ENCODE measurements at places on chromosomes 16 and 17. TPM values are rescaled to one million over a fixed set of nuclear protein-coding genes. Genes with fewer than 3 reads are reported as not detected.

C17orf107 gene
- total RNA-seq = 0.18 TPM

DUSP14 gene
- 94.6 TPM for total RNA-seq

RHBDF1 gene
- 23.4 TPM for total RNA-seq

SPNS1 gene
- total RNA-seq = 43.0 TPM

TP53TG3C gene
- not detected for total RNA-seq

TUBB3 gene
- 58.2 TPM for total RNA-seq

DNA sequence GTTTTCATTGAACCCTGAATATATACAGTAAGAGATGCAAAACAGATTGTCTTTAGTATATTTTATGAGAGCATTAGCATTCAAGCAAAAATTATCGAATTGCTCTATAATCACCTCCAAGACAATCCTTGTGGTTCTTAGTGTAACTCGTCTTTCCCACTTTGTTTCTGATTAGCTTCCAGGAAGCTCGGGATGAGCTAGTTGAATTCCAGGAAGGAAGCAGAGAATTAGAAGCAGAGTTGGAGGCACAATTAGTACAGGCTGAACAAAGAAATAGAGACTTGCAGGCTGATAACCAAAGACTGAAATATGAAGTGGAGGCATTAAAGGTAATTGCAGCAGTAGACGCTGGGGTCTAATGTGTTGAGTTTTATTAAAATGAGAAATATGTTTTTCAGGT, 9.9 kb downstream of the NDEL1 start:
- H3K4me3 ChIP-seq = no peak overlapping the region
- no peaks in the 10 kb centered on the region for H3K27me3 ChIP-seq
- no peaks in the 10 kb centered on the region for H3K4me1 ChIP-seq
- H3K27ac ChIP-seq = no peak overlapping the region
- H3K36me3 ChIP-seq = peaks cover 84% of the 10 kb centered on the region
- DNase-seq = no peak

DNA sequence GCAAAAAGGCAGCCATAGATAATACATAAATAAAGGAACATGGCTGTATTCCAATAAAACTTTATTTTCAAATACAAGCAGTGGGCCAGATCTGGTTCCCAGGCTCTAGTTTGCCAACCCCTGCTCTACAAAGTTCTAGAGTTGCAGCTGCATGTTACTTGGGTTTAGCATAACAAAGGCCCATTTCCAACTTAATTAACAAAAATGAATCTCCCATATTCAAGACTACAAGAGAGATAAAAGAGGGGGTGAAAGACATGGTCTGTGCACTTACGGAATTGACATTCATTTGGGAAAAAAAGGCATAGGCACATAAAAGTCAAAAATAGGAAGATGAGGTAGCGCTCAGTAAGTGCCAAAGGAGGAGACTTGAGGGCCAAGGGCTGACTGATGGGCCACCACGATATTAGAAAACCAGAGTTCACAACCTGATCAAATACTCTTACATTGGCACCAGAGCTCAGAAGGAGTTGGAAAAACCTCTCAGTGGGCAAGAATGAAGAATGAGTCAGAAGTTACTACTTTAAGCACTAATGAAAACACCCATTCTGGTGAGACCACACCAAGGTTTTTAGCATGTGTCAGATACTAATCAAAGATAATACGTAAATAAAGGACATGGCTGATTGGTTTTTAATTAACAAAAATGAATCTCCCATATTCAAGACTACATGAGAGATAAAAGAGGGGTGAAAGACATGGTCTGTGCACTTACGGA, 164.0 kb downstream of the VPS53 start:
- no peaks in the 10 kb centered on the region for H3K27me3 ChIP-seq
- peaks cover 14% of the 10 kb centered on the region for H3K36me3 ChIP-seq
- peaks cover 36% of the 10 kb centered on the region for H3K4me1 ChIP-seq
- H3K4me3 ChIP-seq = no peak overlapping the region
- DNase-seq = no peak

- peaks cover 11% of the 10 kb centered on the region for H3K27me3 ChIP-seq
- H3K36me3 ChIP-seq = no peaks in the 10 kb centered on the region
- H3K4me1 ChIP-seq = no peaks in the 10 kb centered on the region
- DNase-seq = no peak
Measured at GRCh38 chr16:21033704-21034103, 116.9 kb downstream of the DNAH3 start.

DNA sequence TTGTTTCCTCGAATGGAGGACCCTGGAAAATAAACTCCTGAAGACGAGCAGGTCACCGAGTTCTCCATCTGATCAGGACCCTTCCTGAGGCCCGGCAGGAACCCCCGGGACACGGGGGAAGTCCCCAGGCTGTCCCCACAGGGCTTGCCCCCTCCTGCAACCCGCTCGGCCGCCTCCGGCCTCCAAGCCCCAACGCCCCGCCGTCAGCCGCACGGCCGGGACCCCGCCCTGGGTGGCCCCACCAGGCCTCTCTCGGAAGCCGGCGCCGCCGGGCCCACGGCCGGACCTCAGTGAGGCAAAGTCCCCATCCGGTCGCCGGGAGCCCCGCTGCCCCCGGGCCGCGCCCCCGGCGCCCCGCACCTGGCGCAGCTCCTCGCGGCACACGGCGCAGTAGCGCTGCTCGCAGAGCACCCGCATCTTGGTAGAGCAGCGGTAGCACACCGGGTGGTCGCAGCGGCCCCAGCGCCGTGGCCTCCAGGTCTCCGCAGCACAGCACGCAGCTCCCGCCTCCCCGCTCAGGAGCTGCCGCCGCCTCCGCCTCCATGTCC, 383 bp downstream of the ZNF598 start:
- H3K4me1 ChIP-seq = peaks cover 35% of the 10 kb centered on the region
- H3K27ac ChIP-seq = peak overlapping the region; percentile 91
- DNase-seq = no peak
- no peaks in the 10 kb centered on the region for H3K27me3 ChIP-seq

DNA sequence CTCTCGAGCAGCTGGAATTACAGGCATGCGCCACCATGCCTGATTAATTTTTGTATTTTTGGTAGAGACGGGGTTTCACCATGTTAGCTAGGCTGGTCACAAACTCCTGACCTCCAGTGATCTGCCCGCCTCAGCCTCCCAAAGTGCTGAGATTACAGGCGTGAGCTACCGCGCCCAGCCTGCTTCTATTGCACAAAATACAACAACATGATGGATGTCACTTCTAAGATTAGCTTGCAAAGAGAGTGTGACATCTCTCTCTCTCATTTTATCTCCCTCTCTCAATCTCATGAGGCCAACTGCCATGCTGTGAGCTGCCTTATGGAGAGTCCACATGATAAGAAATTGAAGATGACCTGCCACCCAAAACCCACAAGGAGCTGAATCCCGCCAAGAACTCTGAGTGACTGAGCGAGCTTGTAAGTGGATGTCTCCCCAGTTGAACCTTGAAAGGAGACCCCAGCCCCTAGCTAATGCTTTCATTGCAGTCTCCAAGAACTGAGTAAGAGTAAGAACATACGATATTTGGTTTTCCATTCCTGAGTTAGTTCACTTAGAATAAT, 458.5 kb downstream of the RBFOX1 start:
- no peaks in the 10 kb centered on the region for H3K4me1 ChIP-seq
- no peak for DNase-seq
- no peaks in the 10 kb centered on the region for H3K27me3 ChIP-seq
- no peak overlapping the region for H3K27ac ChIP-seq
- H3K36me3 ChIP-seq = no peaks in the 10 kb centered on the region

DNA sequence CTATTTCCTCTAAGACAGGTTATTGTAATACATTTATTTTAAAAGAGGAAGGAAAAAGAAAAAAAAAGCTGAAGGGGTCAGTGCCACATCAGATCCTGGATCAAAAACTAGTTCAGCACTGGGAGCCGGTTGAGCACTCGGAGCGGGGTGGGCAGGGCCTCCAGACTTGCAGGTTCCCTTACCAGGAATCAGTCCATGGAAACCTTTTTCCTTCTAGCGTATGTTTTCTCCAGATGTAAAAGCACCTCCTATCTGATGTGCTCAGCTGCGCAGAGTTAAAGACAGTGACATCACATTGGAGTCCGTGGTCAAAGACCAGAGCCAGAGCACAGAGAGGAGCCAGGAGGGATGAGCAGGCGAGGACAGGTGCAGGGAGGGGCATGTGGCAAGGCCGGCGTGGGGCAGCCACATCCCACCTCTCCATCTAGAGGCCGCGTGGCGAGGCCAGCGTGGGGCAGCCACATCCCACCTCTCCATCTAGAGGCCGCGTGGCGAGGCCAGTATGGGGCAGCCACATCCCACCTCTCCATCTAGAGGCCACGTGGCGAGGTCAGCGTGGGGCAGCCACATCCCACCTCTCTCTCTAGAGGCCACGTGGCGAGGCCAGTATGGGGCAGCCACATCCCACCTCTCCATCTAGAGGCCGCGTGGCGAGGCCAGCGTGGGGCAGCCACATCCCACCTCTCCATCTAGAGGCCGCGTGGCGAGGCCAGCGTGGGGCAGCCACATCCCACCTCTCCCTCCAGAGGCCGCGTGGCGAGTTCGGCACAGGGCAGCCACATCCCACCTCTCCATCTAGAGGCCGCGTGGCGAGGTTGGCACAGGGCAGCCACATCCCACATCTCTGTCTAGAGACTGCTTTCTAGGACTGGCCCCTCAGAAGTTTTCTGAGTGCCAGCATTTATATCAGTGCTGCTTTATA, 166.8 kb upstream of the CHMP6 start:
- no peaks in the 10 kb centered on the region for H3K27me3 ChIP-seq
- H3K36me3 ChIP-seq = peaks cover 56% of the 10 kb centered on the region
- no peak overlapping the region for H3K4me3 ChIP-seq
- peaks cover 17% of the 10 kb centered on the region for H3K4me1 ChIP-seq
- DNase-seq = no peak
- H3K27ac ChIP-seq = no peak overlapping the region

GRCh38 chr17:73371836-73372235, 60.0 kb upstream of the CDC42EP4 start:
- peaks cover 4% of the 10 kb centered on the region for H3K4me1 ChIP-seq
- H3K4me3 ChIP-seq = no peak overlapping the region
- H3K27me3 ChIP-seq = peaks cover 8% of the 10 kb centered on the region
- H3K27ac ChIP-seq = no peak overlapping the region
- DNase-seq = no peak
- H3K36me3 ChIP-seq = no peaks in the 10 kb centered on the region

DNA sequence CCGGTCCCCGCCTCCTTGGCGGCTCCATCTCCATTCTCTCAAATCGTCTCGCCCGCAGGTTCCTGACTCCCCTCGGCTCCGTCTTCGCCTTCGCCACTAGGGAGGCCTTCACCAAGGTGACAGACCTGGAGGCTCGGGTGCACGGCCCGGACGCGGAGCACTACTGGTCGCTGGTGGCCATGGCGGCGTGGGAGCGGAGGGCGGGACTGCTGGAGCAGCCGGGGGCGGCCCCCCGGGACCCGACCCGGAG, 862 bp downstream of the GLTPD2 start:
- peaks cover 12% of the 10 kb centered on the region for H3K4me1 ChIP-seq
- no peak for DNase-seq
- H3K27ac ChIP-seq = peak overlapping the region; percentile 63

- no peak overlapping the region for H3K27ac ChIP-seq
- H3K36me3 ChIP-seq = peaks cover 8% of the 10 kb centered on the region
- peaks cover 17% of the 10 kb centered on the region for H3K4me1 ChIP-seq
- H3K27me3 ChIP-seq = no peaks in the 10 kb centered on the region
- no peak overlapping the region for H3K4me3 ChIP-seq
- DNase-seq = no peak
Measured at GRCh38 chr17:39650121-39650579, 13.2 kb downstream of the STARD3 start.

- no peak for DNase-seq
- no peak overlapping the region for H3K4me3 ChIP-seq
- peaks cover 4% of the 10 kb centered on the region for H3K36me3 ChIP-seq
- peaks cover 31% of the 10 kb centered on the region for H3K4me1 ChIP-seq
- no peak overlapping the region for H3K27ac ChIP-seq
Measured at GRCh38 chr17:76076765-76077583, 2.0 kb upstream of the ZACN start.

DNA sequence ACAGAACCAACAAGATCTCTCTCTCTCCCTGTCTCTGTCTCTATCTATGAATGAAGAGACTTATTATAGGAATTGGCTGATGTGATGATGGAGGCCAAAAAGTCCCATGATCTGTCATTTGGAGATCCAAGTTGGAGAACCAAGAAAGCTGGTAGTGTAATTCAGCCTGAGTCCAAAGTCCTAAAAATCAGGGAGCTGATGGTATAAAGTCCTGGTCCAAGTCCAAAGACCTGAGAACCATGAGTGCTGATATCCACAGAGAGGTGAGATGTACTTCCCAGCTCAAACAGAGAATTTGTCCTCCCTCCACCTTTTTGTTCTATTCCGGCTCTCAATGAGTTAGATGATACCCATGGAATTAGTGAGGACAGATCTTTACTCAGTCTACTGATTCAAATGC, 15.4 kb upstream of the TMIGD1 start:
- peaks cover 7% of the 10 kb centered on the region for H3K4me1 ChIP-seq
- no peak overlapping the region for H3K27ac ChIP-seq
- H3K4me3 ChIP-seq = no peak overlapping the region
- no peak for DNase-seq
- H3K27me3 ChIP-seq = no peaks in the 10 kb centered on the region

DNA sequence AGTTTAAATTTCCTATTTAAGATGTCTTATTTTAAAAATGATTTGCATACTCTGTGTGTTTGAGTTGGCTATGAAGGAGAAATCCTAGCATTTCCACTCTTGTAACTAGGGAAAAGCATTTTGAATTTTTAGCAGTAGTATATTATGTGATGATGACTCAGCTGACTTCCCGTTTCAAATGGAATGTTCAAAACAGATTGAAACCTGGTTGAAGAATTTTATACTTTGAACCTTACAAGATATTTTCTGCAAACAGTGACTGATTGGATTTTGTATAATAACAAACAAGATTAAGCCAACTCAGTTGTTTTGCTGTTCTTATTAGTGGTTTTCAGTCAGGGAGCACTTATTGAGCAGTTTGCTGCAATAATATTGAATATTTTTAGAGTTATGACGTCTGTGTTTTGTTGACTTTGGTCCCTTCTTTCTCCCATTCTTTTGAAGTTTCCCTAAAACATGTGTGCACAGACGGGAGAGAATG, 8.0 kb downstream of the TNRC6A start:
- H3K4me3 ChIP-seq = no peak overlapping the region
- peak; percentile 50 for DNase-seq
- H3K4me1 ChIP-seq = peaks cover 22% of the 10 kb centered on the region

DNA sequence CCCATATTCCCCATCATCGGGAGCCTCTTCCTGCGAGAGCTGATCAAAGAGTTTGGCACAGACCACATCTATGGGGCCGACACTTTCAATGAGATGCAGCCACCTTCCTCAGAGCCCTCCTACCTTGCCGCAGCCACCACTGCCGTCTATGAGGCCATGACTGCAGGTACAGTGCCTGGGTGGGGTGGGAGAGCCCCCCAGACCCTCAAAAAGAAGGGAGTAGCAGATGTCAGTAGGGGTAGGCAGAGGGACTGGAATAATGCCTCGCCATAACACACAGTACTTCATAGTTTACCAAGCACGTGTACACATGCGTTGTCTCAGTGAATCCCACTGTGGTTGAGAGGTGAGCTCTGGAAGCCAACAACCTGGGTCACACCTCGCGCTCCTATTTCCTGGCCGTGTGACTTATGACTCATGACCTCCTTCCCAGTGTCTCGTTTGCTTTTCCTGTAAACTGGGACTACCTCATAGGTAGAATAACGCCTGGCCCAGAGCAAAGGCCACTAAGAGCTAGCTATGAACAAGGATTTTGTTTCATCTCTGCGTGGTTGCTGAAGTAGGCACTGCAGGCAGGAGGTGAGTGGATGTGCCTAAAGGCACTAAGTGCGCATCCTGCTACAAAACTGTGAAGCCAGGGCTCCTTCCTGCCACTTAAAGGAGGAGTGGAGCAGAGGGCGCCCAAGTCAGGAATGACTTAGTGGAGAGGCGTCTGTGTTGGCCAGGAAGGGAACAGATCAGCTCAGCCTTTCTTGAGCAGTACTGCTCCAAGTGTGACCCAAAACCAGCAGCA, 5.2 kb downstream of the NAGLU start:
- peaks cover 60% of the 10 kb centered on the region for H3K36me3 ChIP-seq
- no peaks in the 10 kb centered on the region for H3K27me3 ChIP-seq
- no peak overlapping the region for H3K27ac ChIP-seq
